ENCODE measurements at places on chromosomes 16 and 17.

DNA sequence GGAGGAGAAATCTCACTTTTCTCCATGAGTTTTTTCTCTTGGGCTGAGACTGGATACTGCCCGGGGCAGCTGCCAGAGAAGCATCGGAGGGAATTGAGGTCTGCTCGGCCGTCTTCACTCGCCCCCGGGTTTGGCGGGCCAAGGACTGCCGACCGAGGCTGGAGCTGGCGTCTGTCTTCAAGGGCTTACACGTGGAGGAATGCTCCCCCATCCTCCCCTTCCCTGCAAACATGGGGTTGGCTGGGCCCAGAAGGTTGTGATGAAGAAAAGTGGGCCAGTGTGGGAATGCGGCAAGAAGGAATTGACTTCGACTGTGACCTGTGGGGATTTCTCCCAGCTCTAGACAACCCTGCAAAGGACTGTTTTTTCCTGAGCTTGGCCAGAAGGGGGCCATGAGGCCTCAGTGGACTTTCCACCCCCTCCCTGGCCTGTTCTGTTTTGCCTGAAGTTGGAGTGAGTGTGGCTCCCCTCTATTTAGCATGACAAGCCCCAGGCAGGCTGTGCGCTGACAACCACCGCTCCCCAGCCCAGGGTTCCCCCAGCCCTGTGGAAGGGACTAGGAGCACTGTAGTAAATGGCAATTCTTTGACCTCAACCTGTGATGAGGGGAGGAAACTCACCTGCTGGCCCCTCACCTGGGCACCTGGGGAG is 19.1 kb downstream of the NGFR start:
- no peak for DNase-seq

- no peak for DNase-seq
These were observed 89.3 kb upstream of the PLEKHM1 start for GRCh38 chr17:45579529-45580495.

DNA sequence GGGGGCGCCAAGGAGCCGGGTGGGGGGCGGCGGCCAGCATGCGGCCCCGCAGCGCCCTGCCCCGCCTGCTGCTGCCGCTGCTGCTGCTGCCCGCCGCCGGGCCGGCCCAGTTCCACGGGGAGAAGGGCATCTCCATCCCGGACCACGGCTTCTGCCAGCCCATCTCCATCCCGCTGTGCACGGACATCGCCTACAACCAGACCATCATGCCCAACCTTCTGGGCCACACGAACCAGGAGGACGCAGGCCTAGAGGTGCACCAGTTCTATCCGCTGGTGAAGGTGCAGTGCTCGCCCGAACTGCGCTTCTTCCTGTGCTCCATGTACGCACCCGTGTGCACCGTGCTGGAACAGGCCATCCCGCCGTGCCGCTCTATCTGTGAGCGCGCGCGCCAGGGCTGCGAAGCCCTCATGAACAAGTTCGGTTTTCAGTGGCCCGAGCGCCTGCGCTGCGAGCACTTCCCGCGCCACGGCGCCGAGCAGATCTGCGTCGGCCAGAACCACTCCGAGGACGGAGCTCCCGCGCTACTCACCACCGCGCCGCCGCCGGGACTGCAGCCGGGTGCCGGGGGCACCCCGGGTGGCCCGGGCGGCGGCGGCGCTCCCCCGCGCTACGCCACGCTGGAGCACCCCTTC is 484 bp downstream of the FZD2 start:
- peak; percentile 55 for DNase-seq

DNA sequence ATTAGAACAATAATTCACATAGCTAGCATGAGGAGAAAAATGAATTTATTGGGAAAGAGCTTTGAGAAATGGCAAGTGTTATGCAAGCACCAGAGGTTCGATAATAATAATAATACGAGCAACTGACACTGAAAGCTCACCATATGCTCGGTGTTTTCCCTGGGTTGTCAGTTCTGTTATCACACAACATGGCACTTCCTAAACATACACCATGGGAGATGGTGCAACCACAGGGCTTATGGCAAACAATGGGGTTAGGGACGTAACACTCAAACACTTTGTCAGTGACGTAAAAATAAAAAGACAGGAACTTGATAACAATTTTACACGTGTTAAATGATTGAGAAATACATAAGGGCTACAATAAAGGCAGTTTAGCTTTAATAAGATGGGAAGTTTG is 23.7 kb downstream of the OR1D5 start:
- no peak for DNase-seq

GRCh38 chr16:53501216-53501859 is 1.7 kb downstream of the AKTIP start:
- DNase-seq = no peak

GRCh38 chr17:79433379-79433778 is 177.5 kb downstream of the RBFOX3 start:
- DNase-seq = no peak

DNA sequence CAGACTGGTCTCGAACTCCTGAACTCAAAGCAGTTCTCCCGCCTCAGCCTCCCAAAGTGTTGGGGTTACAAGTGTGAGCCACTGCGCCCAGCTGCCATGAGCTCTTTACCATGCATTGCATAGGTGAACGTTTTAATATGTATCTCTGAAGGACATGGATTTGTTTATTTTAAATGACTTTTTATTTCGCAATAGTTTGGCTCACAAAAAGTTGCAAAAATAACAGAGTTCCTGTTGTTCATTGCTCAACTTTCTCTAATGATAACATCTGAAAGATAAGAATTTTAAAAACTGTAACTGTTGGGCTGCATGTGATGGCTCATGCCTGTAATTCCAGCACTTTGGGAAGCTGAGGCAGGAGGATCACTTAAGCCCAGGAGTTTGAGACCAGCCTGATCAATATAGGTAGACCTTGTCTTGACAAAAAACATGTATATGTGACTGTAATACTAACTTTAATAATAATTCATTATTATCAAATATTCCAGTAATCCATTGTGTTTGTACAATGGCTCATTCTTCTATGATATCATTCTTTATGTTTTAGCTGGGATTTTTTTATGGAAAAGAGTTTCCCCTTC is 80.1 kb downstream of the ABCC1 start:
- DNase-seq = peak; percentile 29

GRCh38 chr17:1650731-1651558 is 1.3 kb upstream of the RILP start:
- no peak for DNase-seq

- DNase-seq = no peak
These were observed 19.0 kb downstream of the ADAD2 start for GRCh38 chr16:84209989-84210388.

Measured in brain microvascular endothelial cell (primary cell).